Suppressor macrophage (primary cell): ENCODE measurements at places on chromosomes 12 and 14.

- peak; percentile 36 for DNase-seq
Measured at GRCh38 chr14:80955416-80955941, at the start of gene TSHR. Gene TSHR, plus strand, starts transcription at chr14:80955621. Its CDS starts 60 bp downstream, at chr14:80955681.

DNA sequence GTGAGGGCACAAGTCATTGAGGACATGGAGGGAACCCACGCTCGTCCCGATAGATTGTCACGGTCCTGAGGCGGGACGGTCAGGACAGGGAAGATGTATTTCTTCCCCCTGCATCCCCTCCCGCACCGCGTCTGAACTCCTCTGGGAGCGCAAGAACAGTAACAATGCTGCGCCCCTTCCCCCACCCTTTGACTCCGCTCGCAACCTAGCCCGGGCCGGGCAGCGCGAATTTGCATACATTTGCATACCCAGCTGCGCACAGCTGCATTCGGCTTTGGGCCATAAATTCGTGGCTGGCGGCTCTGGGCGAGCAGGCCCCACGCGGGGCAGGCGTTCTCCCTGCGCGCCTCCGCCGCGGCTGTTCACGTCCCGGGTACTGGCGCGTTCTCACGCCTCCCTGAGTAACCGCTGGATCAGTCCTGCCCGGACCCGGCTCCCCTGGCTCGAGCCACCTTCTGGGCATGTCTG lies 29.0 kb upstream of the SMUG1 start:
- DNase-seq: no peak

GRCh38 chr12:65427646-65428045 lies 149.2 kb downstream of the MSRB3 start:
- no peak for DNase-seq

- no peak for DNase-seq
Measured at GRCh38 chr14:99247101-99247729, 24.8 kb downstream of the BCL11B start.

- DNase-seq: no peak
Measured at GRCh38 chr12:13496111-13496510, 299.6 kb downstream of the EMP1 start.

GRCh38 chr14:50964683-50965390 lies 20.6 kb upstream of the PYGL start:
- DNase-seq: no peak

DNA sequence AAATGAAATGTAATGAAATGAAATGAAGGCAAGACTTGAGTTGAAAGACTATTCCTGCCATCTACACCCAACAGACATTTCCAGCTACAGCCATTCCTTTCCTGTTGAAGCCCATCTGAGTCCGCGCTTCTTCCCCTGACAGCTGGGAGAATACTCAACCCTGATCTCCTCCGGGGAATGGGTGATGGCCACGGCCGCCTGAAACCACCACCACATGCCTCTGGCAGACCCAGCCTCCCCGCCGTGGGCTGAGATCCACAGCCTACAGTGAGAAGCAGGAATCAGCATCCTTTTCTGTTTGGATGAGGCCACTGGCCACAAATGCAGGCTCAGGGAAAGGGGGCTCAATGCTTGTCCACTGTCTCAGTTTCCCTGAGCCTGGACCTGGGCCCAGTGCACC lies 130.3 kb downstream of the NCOR2 start:
- DNase-seq: no peak

DNA sequence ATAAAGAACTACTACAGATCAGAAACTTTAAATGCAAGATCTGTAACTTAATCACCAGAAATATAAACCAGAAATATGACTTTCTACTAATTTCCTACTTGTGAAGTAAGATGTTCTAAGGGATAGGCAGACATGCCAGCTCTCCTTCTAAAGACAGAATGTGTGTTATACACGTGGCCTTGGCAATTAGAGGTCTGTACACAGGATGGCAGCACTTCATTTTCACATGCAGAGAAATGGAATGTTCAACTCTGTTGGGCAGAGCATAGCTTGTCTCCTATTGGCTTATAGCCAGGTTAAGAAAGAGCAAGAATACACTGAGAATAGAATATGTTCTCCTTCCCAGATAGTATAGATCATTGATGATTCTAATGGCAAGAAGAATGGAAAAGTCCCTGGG lies 403.8 kb downstream of the DAD1 start:
- no peak for DNase-seq

GRCh38 chr12:105205322-105206048 lies 30.5 kb downstream of the APPL2 start:
- no peak for DNase-seq

DNA sequence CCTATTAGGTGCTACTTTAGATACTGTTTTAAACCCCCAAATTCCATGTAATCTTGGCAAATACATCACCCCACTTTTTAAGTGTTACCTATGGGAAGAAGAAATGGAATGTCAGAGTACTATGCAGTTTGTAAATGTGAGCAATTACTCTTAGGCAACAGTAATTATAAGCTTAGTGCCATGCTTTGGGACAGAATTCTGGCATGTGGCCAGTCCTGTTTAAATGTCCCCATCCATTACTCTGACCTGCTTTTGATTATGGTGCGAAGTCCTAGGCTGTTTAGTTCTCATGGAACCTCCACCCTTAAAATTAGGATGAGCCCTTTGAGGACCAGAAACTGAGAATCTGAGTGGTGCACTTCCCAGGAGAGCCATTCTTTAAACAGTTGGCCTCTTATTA lies 321.4 kb upstream of the RGS6 start:
- DNase-seq: no peak

GRCh38 chr12:19972325-19973288 lies 395.7 kb upstream of the PDE3A start:
- DNase-seq: no peak

DNA sequence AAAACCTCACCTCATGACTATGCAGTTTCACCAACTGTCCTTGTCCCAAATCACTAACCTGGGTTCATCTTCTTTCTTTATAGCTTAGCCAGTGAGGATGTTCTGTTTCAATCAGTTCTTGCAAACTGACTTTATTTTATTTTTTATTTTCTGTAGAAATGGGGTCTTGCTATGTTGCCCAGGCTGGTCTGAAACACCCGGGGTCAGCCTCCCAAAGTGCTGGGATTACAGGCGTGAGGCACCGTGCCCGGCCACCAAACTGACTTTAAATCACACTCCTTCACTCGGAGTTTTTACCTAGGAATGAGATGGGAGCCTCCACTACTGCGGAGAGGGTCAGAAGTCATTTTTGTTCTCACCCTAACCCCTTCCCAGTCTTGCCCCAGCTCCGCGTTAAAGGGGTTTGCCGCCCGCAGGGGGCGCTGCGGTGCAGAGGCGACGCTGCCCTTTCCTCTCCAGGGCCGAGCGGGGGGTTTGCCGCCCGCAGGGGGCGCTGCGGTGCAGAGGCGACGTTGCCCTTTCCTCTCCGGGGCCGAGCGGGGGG lies 7.0 kb upstream of the B4GALNT3 start:
- no peak for DNase-seq

DNA sequence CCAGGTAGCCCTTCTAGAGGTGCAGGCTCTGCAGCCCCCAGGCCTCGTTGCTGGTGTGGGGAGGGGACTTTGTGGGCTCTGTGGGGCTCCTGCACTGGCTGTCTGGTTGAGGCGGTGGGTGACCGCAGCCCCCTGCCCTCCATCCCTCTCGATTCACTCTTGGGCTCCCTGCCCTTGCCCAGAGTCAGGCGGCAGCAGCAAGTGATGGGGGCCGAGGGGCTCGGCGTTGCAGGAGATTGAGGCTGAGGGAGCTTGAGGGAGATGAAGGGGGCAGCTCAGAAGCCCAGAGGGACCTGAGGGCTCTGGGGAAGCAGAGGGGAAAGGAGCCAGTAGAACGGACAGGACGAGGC lies 9.5 kb upstream of the LRTM2 start:
- DNase-seq: no peak

GRCh38 chr12:43210485-43211192 lies 341.4 kb downstream of the ADAMTS20 start:
- DNase-seq: peak; percentile 71

GRCh38 chr12:14995583-14996425 lies 23.0 kb downstream of the PDE6H start:
- peak; percentile 76 for DNase-seq

DNA sequence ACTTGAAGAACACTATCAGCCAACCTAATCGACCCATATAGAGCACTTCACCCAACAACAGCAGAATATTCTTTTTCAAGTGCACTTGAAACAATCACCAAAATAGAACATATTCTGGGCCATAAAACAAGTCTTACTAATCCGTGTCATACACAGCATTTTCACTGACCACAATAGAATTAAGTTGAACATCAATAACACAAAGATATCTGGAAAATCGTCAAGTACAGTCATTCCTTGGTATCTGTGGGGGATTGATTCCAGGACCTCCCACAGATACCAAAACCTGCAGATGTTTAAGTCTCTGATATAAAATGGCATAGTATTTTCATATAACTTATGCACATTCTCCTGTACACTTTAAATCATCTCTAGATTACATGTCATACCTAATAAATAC lies 295.7 kb downstream of the BCL11B start:
- no peak for DNase-seq

GRCh38 chr14:65170768-65171507 lies 68.6 kb upstream of the MAX start:
- peak; percentile 28 for DNase-seq

- peak; percentile 70 for DNase-seq
Measured at GRCh38 chr12:106248312-106248845, 559 bp upstream of the CKAP4 start.

- no peak for DNase-seq
Measured at GRCh38 chr14:55536204-55536708, 43.8 kb upstream of the KTN1 start.

GRCh38 chr12:132052196-132052932 lies 91.8 kb downstream of the DDX51 start:
- DNase-seq: no peak

- DNase-seq: no peak
Measured at GRCh38 chr14:105322791-105323556, 8.4 kb downstream of the PACS2 start.

DNA sequence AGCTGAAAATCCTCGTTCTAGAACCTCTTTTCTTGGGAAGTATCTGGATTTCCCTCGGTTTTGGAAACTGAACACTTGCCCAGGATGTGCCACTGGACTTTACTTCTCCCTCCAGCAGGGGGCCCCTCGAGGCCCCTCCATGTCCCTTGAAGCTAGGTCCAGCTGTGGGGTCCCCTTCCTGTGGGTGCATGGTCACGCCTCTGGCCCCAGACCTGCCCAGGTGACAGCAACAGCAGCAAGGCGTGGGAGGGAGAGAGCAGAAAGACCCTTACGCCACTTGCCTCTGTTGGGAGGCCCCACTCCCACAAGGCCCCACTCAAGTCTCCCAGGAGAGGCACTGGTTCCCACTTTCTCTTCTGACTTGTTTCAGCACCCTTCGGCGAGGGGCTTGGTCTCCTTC lies 3.1 kb downstream of the SLC25A29 start:
- peak; percentile 55 for DNase-seq

DNA sequence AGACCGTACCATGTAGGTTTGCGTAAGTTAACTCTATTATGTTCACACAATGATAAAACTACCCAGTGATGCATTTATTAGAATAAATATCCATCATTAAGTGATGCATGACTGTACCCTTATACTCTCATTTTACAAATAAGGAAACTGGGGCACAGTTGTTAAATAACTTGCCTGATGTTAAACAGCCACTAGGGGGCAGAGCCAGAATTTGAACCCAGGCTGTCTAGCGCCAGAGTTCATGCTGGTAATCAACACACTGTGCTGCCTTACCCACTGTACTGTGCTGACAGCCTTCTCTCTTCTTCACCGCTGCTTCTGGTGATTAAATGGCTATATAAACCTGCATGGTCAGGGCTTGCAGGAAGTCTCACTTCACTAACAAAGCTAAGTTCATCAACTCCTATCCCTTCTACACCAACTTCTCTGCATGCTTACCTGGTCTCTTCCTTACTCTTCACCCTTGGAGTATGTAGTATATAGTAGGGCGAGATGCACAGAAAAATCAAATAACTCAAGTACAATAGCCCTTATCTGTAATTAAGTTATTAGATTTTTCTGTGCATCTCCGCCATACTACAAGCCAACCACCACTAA lies 43.6 kb upstream of the APPL2 start:
- peak; percentile 45 for DNase-seq

DNA sequence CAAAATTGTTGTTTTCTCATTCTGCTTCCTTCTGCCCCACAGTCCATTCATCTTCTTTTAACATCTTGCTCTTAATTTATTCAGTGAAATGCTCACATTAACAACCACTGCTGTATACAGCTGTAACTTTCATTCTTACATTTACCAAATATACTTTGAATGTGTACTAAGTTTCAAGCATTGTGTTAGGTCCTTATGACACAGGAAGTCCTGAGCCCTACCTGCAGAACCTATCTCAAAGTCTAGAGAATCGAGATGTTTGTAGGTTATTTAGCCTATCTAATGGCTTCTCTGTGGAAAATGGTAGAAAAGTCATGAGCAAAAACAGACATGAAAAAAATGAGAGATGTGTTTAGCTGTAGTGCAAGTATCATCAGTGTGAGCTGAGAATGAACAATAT lies 117.6 kb upstream of the MGAT4C start:
- DNase-seq: no peak

DNA sequence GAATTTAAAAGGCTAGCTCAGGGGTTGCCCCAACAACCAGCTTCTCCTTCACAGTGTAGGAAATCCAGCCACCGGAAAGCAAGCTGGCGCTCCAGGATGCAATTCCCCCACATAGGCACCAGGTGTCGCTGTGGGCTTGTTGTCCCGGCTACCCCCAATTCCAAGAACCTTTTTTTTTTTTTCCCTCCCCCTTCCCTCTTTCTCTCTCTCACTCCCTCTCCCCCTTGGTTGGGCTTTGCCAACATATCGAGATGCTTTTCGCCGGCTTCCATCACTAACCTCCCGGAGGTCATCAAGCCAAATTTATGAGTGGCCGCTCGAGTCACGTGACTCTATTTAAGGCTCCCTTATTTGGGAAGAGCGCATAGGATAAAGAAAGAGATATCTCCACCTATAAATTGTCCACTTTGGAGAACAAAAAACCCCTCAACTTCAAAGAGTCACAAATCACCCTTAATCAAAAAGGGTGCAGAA lies at the start of gene HOXC5:
TSS of gene HOXC5 (plus strand) at position 424 of the 474 bp plus-strand sequence. CDS start 73 bp downstream, outside the sequence.
- DNase-seq: peak; percentile 58

- DNase-seq: no peak
Measured at GRCh38 chr14:89310211-89310610, 106.8 kb downstream of the FOXN3 start.

DNA sequence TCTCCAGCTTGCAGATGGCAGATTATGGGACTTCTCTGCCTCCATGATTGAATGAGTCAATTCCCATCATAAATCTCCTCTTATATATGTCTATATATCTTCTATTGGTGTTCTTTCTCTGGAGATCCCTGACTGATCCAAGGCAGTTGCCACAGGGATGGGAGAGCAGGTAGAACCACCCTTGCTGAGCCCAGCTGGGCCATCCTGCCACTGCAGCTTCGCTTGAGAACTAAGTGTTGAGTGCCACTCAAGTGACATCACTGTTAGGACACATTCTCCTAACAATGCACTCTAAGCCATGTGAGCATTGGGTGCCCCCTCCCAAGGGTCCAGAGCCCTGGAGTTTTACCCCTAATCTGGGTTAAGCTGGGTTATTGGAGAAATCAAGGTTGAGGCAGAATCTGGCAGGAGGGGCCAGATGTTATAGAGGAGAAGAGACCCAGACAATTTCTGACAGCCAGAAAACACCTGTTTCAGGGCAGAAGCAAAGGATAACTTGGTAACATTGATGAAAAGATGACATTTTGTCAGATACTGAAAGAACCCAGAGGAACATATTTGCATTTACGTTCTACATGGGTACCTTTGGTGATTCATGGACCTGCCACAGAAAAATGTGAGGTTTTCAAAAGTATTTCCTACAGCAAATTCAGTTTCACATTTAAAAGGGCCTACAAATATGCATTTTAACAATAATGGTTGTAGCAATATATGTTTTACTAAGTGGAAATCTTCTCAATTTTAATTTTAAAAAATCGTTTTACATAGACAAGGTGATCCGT lies 57.2 kb upstream of the MAX start:
- no peak for DNase-seq
